ENCODE measurements at places on chromosomes 1 and 21.

GRCh38 chr1:74729741-74730478, 2.9 kb downstream of the CRYZ start:
- no peak for DNase-seq

DNA sequence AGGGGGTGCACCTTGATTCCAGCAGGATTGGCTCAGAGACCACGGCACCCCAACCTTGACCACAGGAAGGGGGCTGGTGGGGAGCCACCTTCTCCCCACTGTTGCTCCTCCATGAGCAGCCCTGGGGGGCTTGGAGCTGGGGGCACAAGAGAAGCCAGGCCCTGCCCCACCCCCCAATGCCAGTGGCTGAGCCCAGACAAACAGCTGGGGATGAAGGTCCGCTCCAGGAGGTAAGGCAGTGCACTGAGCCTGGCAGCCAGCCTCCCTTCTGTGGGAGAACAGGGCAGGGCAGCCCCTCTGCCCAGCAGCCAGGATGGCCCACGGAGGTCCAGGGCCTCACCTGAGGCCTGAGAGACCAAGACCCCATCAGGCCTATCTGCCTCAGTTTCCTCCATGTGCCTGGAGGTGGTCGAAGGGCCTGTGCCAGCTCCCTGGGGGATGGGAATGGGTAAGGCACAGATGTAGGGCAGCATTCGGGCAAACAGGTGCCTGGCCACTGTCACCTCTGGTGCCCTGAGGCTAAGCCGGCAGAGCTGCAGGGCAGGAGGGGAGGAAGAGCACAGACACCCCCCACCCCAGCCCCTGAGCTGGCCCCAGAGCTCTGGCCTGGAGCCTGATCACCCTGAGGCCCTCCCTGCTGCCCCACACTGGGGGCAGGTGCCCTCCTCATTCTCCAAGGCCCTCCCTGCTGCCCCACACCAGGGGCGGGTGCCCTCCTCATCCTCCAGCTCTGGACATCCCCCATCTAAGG, 7.1 kb downstream of the ITGB2 start:
- no peak for DNase-seq

DNA sequence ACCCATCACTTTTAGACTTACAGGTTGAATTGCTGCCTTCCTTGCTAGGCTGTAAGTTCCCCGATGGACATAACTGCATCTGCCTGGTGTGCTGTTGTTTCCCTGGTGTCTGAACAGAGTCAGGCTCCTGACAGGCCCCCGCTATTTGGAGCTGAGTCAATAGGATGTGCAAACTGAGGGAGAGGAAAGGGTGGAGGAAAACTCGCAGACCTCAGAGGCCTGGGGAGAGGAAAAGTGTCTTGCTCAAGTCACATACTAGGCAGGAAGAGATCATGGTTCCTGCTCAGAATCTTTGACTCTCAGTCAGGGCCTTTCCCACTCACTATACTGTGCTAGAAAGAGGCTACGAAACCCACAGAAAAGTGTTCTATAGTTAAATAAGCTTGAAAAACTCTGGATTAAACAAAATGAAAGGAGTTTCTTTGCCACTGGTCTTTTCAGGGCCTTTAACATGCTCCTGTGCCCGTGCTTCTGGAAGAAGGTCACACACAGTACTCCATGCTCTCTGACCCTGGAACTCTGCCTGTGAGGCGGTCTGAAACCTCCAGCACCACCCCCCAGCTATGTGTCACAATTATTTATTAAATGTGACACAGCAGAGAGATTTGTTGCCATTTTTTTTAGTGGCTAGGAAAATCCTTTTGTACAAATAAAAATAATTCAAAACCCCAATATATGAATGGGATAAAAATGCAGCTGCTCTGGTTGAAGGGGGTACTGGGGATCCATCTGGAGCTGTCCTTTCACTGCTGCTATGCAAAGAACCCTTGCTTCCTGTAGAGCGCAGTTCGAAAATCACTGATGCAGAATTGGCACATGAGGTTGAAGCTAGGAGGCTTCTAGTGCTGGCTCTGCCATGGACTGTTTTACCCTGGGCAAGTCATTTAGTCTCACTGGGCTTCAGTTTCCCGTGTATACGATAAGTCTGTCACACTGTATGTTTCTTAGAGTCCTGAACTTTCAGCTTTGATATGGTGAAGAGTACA, 20.1 kb upstream of the CDCP2 start:
- no peak for DNase-seq

DNA sequence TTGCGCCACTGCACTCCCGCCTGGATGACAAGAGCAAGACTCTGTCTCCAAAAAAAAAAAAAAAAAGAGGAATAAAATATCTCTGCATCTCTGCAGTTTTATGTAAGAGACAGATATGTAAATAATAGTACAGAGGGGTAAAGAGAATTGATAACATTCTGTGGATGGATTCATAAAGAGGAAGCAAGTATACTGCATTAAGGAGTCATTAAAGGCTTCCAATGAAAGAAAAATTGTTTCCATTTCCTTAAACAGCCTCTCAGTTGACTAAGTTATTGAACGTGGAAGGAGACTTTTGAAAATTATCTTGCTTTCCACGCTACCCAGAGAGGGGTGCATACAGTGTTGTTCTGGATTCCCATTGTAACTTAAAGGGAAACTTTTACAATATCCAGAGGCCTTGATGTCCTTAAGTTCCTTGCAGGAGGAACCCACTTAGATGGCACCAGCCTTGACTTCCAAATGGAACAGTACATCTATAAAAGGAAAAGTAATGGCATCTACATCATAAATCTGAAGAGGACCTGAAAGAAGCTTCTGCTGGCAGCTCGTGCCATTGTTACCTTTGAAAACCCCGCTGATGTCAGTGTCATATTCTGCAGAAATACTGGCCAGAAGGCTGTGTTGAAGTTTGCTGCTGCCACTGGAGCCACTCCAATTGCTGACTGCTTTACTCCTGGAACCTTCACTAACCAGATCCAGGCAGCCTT, 13.8 kb downstream of the CEP350 start:
- DNase-seq = no peak

- DNase-seq = no peak
Observed at GRCh38 chr1:216742625-216743024, 19.4 kb upstream of the ESRRG start.

DNA sequence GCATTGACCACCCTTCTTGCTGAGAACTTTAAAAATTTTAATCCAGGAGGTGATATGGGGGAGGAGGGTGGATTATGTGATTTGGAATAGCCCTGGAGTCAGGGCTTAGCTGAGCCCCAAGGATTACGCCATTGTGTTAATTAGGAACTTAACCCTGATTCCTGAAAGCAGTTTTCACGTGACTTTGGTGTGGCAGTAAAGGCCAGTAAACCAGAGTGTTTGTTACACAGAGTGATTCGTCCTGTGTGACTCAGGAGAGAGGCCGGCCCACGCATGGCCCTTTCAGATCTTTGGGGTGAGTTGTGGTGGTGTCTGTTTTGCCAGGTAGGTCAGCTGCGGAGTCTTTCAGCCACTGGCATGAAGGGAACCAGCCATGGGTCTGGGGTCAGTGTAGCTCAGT, 107.6 kb downstream of the NOS1AP start:
- DNase-seq = no peak

DNA sequence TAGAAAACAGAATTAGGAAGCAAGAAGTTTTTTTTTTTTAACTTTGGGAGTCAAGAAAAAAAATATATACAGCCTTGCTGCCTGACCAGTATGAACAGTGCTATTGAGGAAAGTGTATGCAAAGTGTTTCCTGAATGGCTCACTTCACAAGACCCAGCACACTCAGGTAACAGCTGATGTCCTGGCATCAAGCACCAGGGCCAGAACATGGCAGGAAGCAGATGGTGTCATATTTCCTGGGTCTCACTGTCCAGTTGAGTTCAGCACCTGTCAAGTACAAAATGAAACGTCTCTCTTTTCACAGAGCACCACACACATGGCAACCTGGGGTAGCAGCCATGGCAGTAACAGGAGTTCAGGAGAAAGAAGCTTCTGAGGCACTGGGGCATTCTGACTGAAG, 372.3 kb downstream of the TTLL7 start:
- no peak for DNase-seq

GRCh38 chr1:26538480-26539412, 9.2 kb downstream of the RPS6KA1 start:
- no peak for DNase-seq

DNA sequence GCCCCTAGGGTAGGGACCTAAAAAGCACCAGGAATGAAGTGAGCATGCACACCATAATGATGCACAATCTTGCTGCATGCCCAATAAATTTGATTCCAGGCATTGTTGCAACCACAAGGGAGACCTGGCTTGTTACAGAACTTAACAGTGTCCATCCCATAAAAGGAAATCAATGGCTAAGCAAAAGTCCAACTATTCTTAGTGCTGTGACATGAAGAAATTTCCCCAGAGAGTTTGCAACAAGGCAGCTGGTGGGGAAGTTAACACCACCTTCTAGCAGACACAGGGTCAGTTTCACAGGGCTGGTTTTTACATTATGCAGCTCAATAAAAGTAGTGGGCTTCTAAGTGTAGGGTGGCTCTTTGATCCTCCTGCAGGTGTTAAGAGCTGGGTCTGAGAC, 221.1 kb downstream of the KCNJ6 start:
- DNase-seq = no peak

- DNase-seq = no peak
Observed at GRCh38 chr1:186152620-186153239, 222.3 kb downstream of the TPR start.

GRCh38 chr1:110677526-110677925, 2.8 kb upstream of the KCNA3 start:
- DNase-seq = no peak

DNA sequence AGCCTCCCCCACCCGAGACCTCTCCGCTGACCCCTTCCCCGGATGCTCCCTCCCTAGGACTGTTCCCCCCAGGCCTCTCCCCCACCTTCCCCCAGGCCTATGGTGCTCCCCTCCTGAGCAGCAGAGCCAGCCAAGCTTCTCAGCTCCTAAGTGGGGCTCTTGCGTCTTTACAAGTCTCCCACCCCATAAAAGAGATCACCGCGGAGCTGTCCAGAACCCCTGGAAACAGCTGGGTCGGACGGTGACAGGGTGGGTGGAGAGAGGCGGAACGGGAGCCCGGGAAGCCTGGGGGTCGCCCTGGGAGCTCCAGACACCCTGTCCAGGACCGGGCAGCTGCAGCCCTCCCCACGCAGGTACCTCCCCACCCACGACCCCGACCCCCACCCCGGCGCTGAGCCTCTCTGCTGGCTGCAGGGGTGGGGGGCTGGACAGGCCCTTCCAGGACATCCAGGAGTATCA, 61.2 kb downstream of the WNT9A start:
- no peak for DNase-seq

- DNase-seq = no peak
Observed at GRCh38 chr1:32388641-32389040, 5.6 kb downstream of the BSDC1 start.

DNA sequence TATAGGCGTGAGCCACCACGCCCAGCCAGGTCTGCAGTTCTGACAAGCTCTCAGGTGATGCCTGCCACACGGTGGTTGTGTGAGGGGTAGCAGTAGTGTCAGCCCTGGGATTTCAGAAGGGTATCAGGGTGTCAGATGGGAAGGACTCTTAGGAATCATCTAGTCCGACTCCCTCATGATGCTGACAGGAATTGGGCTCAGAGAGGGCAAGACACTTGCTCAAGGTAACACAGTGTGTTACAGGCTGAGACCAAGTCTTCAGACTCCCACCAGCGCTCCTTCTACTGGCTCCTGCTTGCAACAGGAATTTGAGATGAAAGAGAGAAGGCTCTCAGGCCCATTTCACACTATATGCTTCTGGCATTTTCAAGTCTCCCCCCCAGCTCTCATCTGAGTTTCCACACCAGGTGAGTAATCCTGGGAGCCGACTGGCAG, 6.9 kb downstream of the HTR1D start:
- no peak for DNase-seq

GRCh38 chr1:159867664-159868026, 5.2 kb upstream of the VSIG8 start:
- DNase-seq = peak; percentile 88

DNA sequence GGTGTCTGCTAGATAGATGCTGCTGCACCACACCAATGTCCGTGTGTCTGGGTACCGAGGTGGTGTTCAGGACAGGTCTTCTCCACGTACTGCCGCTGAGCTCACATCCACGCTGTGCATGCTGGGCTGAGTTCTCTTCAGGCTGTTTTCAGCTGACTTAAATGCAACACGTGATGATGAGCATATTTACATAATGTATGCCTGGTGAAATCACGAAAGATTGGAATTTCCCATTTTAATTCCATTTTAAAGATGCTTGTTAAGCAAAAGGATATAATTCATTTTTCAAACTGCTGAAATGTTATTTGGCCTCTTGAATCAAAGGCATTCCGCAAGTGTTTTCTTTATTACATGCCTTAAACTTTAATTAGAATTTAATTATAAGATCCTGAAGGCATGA, 107.9 kb downstream of the FGGY start:
- no peak for DNase-seq

DNA sequence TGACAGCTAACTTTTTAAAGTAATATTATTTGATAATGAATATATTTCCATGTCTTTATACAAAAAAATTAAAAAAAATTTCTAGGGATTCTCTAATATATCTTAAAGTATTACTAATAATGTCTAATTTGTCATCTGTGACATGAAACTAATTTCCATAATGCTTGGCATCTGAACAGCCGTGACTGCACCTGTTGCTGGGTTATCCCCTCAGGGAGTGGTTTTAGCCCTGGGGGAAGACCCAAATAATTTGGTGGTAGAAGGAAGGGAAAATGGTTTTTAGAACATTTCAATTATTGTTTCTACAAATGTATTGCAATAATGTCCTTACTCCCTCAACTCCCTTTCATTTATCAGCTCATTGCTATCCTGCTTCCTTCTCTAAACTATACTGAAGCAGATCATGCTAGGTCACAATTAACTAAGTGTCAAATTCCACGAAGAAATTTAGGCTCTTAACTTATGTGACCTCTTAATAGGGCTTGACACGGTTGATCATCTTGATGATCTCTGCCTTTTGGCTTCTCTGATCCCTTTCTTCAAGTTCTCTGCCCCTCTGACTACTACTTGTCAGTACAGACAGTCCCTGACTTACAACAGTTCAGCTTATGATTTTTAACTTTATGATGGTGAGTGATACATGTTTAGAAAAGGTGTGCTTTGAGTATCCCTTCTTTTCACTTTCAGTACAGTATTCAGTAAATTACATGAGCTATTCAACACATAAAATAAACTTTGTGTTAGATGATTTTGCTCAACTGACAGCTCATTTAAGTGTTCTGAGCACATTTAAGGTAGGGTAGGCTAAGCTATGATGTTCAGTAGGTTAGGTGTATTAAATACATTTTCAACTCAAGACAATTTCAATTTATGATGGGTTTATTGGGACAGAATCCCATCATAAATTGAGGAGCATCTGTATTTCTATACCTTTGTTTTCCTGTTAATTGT, 26.4 kb upstream of the DPH5 start:
- DNase-seq = no peak

DNA sequence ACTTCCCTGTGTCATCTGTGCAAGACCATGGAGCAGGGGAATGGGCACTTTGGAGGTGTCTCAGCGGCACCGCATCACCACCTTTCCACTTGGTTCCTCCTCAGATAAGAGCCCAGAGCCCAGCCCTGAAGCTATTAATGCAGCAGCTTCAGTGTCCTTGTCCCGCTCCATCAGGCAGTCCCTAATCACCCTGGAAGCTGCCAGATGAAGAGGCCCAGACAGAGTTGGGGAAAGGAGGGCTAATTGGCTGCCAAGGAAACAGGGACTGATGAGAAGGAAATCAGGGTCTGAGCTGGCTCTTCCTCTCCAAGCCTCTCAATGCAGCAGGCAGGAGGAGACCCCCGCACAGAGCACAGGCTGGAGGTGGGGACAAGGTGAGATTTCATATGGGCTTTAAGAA, 83.1 kb upstream of the KLHDC7A start:
- DNase-seq = no peak
